ENCODE measurements at places on chromosomes 6 and 20.

- no peak for DNase-seq
These were observed 46.7 kb upstream of the SUPT3H start for GRCh38 chr6:45424451-45424861.

- DNase-seq, result no peak
These were observed 77.0 kb downstream of the MMS22L start for GRCh38 chr6:97205966-97206365.

DNA sequence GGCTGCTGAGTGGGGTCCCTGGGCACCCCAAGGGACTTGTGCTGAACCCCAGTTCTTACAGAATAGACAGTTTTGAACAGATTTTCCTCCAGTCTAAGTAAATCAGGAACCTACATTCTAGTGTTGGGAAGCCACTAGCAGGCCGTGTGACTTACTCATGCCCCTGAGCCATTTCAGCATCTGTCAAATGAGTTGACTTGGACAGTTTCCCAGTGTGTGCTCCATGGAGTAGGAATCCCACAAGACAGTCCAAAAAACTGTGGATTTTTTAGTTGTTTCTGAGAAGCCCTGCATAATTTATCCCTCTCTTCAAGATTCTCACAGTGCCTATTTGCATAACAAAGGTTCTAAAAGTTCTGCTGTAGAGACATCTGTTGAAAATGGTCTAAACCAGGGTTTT lies 2.1 kb downstream of the GABRR2 start:
- DNase-seq, result no peak

DNA sequence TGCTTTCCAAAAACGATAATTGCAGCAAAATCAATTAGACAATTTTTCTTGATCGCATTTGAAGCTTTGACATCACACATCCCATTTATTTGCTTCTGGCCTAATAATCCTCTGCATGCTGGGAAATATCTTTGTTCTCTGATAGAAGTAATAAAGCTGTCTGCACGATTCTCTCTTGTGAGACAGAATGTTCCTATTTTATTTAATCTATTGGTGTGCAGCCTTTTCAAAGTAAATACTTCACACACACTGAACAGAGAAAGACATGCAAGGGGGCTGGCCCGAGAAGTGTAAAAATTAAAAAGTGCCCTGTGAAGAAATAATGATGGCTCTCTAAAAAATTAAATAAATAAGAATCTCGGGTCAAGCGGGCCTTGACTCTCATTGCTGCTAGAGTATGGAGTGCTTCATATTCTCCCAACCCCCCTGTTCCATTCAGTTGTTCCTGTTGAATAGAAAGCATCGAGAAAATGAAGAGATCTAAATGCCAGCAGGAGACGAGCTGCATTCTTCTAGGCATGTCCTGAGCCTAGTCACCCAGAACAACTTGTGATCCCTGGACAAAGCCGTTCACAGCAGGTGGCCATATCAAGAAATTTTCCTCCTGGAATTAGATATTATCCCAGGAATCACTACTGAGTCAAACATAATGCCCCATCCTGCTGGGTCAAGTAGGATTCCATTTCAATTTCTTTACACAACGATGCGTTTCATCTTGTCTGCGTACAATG lies 625.9 kb upstream of the EPHA7 start:
- DNase-seq, result no peak

GRCh38 chr6:137156650-137157049 lies 16.8 kb downstream of the IL22RA2 start:
- DNase-seq, result no peak

DNA sequence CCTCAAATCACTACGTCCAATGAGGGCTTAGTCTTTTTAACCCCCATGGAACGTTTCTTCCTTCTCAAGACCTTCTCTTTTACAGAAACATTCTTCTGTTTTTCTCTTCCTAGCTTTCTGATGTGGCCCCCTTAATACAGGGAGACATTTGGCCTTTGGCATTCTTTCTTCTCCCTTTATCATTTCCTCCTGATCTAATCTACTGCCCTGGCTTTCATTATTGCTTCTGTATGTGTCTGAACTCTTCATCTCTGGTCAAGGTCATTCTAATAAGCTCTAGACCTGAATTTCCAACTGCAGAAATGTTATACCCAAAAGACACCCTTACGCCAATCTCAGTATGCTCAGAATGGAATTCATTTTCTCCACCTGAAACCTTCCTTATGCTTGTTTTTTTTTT lies 18.4 kb upstream of the LAMA4 start:
- no peak for DNase-seq

DNA sequence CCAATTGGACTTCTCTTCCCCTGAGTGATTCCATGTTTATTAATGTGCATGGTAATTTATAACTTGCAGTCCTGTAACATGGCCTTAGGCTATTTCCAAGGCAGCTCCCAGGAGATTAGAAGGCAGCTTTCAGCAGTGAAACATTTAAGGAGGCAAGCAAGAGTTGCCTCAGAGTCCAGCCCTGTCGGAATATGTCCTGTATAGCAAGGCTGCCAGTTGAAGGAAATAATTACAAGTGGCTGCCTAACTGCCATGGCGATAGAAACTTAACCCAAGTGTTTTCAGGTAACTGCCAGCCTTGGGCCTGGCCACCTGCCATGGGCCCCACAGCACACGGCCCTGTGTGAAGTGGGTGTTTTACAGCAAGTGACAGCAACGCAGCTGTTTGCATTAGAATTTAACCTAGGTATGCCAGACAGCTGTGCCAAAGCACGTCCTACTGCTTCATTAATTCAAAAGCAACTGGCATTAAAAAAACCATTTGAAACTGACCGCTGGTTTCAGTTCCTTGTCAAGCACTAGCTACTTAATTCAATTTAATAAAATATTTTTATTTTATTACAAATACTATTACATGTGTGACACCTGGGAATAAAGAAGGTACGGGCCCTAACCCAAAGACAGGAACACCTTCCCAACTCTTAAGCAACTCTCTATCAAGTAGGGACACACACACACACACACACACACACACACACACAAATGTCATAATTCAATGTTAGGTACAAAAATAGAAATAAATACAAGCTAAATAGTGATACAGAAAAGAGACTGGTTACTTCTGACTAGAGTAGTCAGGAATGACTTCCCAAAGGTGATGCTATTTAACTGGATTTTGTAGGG lies 151.8 kb upstream of the HEY2 start:
- DNase-seq, result no peak

GRCh38 chr20:3784216-3784853 lies 2.2 kb downstream of the CENPB start:
- DNase-seq, result no peak

GRCh38 chr6:137804637-137805036 lies 62.4 kb upstream of the TNFAIP3 start:
- no peak for DNase-seq

- DNase-seq, result no peak
These were observed 99.4 kb downstream of the MYB start for GRCh38 chr6:135280375-135281136.

GRCh38 chr6:50742161-50742560 lies 28.8 kb downstream of the TFAP2D start:
- no peak for DNase-seq

- DNase-seq, result no peak
These were observed 802.3 kb downstream of the MAFB start for GRCh38 chr20:39886650-39887190.

DNA sequence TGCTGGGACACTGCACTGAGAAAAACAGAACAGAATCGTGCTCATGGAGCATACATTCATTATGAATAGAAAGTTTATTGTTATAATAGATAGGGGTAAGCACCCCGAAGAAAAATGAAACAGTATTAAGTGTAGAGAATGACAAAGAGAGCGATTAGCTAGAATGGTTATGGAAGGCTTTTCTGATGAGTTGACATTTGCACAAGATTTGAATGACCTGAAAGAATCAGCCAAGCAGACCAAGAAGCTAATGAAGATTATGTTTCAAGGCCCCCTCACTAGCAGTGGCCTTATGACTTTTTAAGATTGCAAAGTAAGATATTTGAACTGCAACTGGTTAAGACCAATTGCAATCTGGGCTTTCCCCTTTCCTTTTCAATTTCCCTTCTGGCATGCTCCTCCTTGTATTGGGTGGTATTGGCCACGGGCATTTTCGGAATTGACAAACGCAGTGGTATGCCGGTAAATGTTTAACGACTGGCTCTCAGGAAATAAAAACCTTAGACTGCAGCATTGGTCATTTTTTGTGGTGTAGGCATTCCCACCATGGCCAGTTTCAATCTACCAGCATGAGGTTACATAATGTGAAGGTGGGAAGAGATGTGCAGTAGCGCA lies 120.0 kb upstream of the CITED2 start:
- DNase-seq, result no peak

- no peak for DNase-seq
These were observed 77.1 kb downstream of the ATRN start for GRCh38 chr20:3547906-3548305.

DNA sequence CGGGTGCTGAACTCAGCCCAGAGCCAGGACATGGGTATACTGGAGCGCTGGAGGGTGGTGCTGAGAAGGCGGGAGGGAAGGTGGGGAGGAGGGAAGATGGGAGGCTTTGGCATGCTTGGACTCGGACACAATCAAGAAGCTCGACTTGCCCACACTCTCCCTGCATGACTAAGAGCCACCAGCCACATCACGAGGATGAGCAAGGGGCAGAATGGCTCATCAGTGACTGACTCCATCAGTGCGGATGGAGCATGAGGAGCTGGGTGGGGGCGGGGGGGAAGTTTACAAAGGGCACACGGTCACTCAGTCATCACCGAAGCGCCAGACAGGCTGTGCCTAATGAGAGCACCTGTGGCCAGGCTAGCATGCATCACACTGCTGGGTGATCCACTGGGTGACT lies 222.8 kb downstream of the KIF16B start:
- no peak for DNase-seq

DNA sequence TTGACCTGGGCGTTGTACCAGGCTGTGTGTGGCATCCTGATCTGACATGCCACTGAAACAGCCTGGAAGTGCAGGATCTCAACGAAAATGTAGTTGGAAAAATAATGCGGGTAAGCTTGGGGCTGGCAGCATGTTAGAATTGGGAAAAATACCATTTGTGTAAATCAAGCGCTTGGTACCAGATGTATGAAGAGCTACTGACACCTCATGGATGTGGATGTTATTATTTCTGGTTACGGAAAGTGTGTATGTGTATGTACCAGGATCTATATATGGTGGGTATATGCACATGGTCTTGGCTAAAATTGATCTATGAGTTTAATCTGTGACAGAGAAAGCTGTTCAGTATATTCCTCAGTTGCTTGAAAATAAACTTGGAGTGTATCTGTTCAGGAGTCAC lies 22.7 kb downstream of the HIVEP1 start:
- DNase-seq, result no peak

DNA sequence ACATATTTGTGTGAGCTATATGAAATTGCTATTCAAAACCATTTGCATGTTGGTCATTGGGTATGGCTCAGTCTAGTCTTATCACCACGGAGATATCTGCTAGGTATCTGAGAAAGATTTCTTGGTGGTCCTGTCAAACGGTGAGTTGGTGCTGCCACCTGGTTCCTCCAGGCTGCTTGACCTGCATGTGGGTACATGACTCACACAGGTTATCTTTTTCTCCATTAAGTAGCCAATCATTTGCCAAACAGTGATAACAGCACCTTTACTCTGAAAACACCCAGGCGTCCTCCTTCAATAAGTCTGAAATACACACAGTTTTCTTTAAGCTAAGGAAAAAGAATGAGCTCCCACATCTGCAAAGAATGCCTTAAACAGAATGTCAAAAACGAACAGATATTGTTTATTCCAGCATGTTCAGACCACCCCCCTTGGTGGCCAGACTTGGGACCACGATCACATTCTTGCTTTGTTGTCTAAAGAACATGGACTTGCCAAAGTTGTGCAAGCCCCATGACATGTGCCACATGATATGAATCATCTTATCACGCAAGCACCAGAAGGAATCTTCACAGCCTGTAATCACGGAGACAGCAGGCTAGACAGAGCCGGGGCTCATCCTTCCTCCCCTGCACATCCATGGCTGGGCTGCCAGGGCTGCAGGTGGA lies 200.7 kb upstream of the THBS2 start:
- DNase-seq, result no peak

DNA sequence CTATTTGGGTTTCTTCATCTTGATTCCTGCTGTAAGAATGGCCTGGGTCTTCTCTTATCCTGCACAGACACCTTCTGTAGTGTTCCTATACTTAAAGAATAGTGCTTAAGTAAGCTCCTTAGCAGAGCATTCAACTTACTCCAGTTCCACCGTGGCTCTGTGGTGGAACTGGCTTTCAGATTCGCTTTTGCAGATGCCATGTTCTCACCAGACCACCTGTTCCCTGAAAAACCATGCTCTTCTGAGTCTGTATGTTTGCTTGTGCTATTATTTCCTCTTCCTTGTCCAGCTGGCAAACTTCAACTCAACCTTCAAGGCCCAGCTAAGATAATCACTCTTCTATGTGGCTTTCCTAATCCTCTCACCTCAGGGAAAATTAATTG lies 4.9 kb downstream of the ELMO2 start:
- DNase-seq, result no peak

- no peak for DNase-seq
These were observed 13.8 kb upstream of the IYD start for GRCh38 chr6:150354754-150355571.

DNA sequence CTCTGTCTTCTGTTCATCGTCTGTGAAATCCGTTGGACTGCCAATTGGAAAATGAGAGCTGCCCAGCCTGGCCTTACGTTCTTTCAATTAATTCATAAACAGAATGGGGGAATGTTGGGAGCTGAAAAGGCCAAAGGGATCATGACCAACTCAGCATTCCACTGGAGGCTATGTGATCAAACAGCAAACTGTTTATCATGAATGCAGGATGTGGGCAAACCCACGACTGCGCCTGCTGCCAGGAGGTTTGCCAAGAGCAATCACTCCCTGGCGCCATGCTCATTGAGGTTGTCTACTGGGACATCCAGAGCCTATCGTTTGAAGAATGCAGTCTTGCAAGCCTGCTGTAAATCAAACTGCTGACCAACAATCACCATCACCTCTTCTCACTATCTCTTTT lies 9.3 kb upstream of the FKBP1A start:
- no peak for DNase-seq

- no peak for DNase-seq
These were observed 125.6 kb downstream of the CDC5L start for GRCh38 chr6:44512868-44513741.

- no peak for DNase-seq
These were observed 178.0 kb downstream of the PHF3 start for GRCh38 chr6:63813566-63814120.
